Activated CD8-positive, alpha-beta memory T cell treated with anti-CD3 and anti-CD28 coated beads for 4 hours (primary cell): ENCODE measurements at places on chromosomes 2 and 18.

- DNase-seq, result no peak
Observed at GRCh38 chr18:13465476-13465875, 246.9 kb downstream of the LDLRAD4 start.

- no peak for DNase-seq
Observed at GRCh38 chr2:161415034-161415986, 787 bp upstream of the TBR1 start.

DNA sequence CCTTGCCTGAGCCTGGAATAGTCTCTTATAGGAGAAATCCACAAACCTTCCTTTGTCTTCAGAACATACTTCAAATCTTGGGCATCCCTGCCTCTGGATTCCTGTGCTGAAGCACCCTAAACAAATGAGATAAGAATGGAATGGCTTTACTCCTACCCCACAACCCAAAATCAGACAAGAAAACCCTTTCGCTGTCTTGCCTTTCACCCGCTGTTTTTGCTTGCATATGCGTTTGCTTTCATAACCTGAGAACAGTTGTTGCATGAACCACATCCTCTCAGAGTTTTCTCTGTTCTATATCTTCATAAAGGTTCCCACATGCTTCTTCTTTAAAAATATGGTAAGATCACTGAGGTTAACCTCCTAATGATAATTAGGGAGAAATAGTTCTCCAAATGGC lies 132.1 kb upstream of the MAP3K20 start:
- DNase-seq, result no peak

DNA sequence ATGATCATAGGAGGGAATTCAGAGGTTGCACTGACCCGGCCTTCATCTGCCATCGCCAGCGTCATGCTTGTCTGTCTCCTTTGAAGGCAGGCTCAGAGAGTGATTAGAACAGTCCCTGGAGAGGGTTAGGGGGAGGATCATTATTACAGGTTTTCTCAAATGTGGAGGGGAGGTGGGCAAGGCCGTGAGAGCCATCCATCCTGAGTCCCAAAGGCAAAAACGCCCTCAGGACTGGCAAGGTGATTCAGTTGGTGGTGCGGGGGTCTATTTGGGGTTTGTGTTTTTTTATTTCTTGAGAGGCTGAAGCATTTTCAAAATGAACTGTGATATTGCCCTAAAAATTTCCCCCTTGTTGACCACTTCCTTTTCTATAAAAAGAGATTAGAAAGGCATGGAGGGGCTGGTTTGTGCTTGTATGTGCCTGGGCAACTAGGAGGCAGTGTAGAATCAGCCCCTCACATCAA lies 39.3 kb upstream of the GYPC start:
- DNase-seq, result no peak

DNA sequence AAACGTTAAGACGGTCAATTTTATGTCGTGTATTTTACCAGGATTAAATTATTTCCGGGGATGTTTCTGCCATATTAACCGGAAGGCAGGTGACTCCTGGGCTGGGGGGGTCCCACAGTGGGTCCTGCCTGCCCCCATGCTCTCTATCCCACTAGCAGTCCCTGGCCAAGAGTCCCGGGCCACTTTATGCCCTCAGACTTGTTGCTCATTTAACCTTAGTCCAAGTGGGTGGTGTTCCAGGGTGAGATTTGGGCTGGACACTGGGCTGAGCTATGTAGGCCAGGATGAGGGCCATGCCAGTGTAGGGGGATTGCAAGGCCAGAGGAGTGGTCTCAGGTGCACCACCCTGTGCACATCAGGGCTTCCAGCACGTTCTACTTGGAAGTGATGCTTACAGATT lies 24.1 kb downstream of the TWIST2 start:
- no peak for DNase-seq
